ENCODE measurements at places on chromosomes 5 and 9.
A peak's percentile ranks its signal among the peaks of the same experiment; 100 is the strongest.

GRCh38 chr5:126490167-126490940 lies 67.1 kb downstream of the GRAMD2B start:
- no peak for DNase-seq

- no peak for DNase-seq
Observed at GRCh38 chr5:154199263-154199662, 8.7 kb downstream of the GALNT10 start.

DNA sequence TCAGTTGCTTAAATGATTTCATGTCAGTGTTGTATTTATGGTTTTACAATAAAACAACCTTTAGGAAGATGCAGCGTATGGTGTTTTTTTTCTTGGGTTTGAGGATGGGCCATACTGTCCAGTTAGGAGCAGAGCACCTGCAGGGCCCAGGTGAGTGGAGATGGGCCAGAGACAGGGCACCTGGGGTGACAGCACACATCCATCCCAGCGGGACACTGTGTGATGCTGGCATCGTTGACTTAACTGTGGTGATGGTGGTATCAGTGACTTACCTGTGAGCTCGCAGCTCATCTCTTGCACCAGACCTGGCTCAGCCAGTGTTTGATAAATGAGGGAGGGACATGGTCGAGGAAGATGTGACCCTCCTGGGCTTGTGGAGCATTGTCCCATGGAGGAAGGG lies 21.6 kb downstream of the AMBP start:
- no peak for DNase-seq

DNA sequence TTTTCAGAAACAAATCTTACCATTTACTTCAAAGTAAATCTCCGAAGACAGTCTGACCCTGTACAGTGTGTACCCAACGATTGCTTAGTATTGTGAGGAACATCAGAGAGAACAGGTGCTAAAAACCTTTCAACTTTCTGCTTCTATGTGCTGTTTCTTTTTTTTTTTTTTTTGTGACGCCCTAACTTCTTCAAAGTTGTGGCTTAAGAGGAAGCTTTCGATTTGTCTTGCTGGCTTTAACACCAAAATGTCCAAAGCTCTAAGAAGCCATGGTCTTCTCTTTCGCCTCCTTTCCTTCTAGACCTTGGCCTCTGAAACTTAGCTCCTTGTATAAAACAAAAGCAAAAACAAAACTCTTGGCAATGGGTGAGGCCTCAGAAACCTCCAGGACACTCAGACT lies 1.2 kb downstream of the TNFSF8 start:
- DNase-seq: no peak

DNA sequence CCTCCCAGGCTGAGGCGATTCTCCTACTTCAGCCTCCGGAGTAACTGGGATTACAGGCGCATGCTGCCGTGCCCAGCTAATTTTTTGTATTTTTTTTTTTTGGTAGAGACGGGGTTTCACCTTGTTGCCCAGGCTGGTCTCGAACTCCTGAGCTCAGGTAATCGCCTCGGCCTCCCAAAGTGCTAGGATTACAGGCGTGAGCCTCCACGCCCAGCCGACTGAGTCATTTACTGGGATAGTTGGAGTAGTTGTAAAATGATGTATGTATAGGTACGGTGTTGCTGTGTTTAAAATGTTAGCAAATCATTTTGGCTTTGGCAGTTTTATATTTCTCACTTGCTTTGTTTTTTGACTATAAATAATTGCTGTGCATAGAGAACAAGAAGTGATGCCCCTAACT lies 209.4 kb downstream of the ADAMTSL1 start:
- DNase-seq: no peak

DNA sequence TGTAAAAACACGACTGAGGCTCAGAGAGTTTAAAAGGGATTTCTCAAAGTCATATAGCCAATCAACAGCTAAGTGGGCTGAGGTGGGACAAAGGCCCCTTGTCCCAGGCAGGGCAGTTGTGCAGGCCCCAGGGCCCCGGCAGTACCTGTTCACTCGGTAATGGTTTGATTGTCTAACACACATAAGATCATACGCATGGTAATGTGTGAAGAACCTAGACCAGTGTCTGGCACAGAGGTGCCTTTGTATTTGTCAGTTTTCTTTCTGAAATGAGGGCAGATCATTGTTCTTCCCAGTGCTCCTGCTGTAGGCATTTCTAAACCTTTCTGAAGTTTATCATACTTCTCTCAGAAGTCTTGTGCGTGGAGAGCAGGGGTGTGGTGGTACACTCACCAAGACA lies 66.8 kb downstream of the IPPK start:
- DNase-seq: no peak

DNA sequence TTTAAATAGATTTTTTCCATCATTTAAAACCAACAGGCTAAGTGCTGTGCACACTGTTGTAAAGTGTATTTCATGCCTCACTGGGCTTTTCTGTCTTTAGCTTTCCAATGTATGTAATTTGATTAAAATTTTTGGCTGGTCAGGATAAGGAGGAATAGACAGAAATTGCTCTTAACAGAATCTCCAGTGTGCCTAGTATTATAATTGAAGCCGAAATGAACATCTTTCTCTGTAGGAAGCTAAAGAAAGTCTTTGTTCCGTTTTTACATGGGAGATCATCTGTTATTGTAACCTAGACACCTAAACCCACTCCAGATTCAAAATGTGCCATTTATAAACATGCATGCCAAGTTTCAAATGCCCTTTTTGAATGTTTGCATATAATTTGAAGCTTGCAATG lies 54.5 kb upstream of the SMIM15 start:
- no peak for DNase-seq

GRCh38 chr9:38301376-38302106 lies 91.0 kb upstream of the ALDH1B1 start:
- DNase-seq: no peak

- DNase-seq: peak; percentile 80
Observed at GRCh38 chr5:100706776-100707175, 171.6 kb downstream of the FAM174A start.

GRCh38 chr9:34085581-34086500 lies 37.2 kb upstream of the UBAP2 start:
- DNase-seq: no peak
